T-helper 2 cell (primary cell): ENCODE measurements at places on chromosomes 11 and 22.

DNA sequence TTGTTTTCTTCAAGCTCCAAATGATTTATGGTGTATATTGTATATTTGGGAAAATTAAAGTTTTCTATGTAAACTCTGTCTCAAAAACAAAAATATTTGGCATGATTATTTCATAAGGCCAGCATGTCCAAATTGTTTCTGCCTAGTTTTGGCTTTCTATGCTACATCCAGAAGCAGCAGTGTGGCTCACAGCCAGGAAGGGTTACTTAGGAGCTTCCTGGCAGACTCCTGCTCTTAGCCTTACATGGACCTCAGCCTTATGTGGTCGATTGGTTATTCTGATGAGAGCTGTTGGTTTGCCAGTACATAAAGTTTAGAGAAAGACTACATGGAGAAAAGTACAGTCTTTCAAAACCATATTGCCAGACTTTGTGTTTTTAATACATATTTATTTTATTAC is 297.7 kb upstream of the FAT3 start:
- DNase-seq: no peak

DNA sequence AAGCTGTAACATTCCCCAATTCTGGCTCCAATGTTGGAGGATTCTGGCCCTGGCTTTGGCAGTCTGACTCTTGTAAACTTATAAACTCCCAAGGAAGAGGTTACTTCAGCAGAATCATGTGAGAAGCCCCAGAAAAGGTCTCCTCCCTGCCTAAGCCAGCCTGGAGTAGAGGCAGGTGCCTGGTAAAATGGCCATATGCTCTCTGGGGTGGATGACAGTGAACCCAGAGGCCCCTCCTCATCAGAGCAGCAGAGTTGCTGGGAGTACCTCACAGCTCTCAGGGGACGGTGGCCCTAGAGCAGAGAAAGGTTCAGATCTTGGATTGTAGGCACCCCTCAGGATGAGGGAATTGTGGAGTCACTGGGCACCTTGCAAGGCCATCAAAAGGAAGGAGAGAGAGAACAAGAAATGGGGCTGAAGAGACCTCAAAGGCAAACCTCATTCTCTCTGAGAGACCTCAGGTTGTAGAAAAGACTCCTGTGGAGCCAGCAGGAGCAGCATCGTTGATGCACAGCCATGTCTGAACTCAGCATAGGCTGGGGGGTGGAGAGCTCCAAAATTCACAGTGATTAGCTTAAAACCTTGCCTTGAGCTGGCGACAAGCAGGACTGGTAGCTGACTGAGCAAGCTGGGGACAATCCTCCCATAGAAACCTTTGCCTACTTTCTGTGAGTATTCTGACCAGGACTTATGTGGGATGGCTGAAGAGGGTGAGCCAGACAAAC is 4.9 kb upstream of the P2RY6 start:
- no peak for DNase-seq

GRCh38 chr22:30416837-30417236 is 8.7 kb upstream of the MTFP1 start:
- no peak for DNase-seq

GRCh38 chr11:3970108-3970507 is 114.6 kb downstream of the STIM1 start:
- DNase-seq: no peak

DNA sequence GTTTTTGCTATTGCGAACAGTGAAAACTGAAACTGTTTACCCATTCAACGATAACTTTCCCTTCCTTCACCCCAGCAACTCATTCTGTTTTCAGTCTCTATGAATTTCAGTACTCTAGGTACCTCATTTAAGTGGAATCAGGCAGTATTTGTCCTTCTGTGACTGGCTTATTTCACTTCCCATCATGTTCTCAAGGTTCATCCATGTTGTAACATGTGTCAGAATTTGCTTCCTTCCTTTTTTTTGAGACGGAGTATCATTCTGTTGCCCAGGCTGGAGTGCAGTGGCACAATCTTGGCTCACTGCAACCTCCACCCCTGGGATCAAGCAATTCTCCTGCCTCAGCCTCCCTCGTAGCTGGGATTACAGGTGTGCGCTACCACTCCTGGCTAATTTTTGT is 23.7 kb downstream of the HTR3B start:
- no peak for DNase-seq

DNA sequence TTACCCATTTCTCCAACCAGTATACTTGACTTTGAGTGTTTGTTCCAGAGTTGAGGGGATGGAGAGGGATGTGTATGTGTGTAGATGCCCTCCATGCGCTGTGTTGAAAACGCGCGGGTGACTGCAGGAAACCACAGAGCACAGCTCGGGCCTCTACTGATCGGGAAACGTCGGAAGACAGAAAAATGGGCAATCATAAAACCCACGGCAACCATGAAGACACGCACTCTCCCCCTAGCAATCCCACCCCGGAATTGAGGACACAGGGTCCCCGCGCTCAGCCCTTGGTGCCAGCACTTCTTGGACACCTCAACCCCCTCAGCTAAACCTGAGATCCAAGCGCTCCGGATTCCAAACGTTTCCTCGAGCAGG is 251 bp upstream of the UQCC3 start:
- no peak for DNase-seq
